ENCODE measurements at places on chromosomes 12 and 14.

GRCh38 chr14:102828151-102828550, 50.9 kb downstream of the TRAF3 start:
- no peak for DNase-seq

- DNase-seq = no peak
These were observed 11.6 kb upstream of the TESPA1 start for GRCh38 chr12:54996205-54996604.

- no peak for DNase-seq
These were observed 1.9 kb upstream of the CLEC2D start for GRCh38 chr12:9667403-9668160.

DNA sequence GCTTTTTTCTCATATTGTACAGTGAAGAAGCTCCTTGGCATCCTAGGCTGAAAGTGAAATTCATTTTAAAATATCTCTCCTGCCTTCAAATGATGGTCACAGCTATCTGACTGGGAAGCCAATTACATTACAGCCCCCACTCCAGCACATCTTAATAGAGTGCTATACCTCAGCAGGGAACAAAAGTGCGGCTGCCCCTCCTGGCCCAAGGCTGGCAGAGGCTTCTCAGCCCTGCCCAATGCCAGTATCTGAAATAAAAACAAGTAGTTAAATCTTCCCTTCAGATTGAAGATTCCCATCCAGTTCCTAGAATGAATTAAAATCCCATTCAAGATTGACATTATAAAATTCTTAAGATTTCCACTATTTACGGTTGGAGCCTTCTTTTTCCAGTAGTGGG, 54.9 kb upstream of the GNG2 start:
- DNase-seq = no peak

GRCh38 chr14:69716478-69717187, 50.3 kb upstream of the SRSF5 start:
- DNase-seq = no peak

DNA sequence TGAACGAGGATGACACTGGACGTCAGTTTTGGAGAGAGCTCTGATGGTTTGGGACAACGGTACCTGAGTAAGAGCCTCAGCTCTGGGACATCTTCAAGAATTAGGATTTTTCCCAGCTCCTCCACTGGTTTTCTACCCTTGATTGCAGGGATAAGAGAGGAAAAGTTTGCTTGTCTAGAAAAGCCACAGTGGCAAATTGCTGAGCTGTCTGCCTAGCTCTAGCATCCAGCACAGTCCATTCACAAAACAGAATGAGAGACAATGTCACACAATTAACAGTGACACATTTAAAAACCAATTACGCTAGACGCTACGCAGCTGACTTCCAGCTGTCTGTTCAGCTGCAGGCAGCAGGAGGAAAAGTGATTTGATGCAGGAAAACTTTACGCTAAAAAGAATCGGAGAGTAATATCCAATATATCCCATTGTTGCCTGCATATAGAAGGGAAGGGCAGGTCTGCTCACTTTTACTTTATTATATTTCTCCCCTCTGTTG, 168.1 kb upstream of the PRICKLE1 start:
- DNase-seq = no peak

DNA sequence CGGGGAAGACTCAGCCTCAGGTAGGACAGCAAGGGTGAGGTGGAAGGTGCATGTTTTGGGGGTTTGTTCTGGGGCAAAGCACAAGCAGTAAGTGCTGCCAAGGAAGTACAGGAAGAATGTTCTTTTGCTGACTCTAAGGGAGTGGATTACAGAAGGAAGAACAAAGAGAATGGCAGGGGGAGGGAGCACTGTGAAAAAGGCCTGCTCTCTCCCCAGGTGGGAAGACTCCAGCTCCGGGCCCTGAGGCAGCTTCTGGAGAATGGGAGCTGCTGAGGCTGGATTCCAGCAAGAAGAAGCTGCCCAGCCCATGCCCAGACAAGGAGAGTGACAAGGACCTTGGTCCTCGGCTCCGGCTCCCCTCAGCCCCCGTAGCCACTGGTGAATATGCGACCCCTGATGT, 7.0 kb upstream of the PFDN5 start:
- DNase-seq = no peak

- no peak for DNase-seq
These were observed 8.6 kb upstream of the ADSS1 start for GRCh38 chr14:104715416-104715815.

GRCh38 chr12:46234000-46234399, 34.8 kb downstream of the SLC38A1 start:
- no peak for DNase-seq

- no peak for DNase-seq
These were observed 114.0 kb upstream of the KRAS start for GRCh38 chr12:25364529-25365339.

GRCh38 chr14:81252278-81252677, 31.5 kb upstream of the GTF2A1 start:
- DNase-seq = no peak

DNA sequence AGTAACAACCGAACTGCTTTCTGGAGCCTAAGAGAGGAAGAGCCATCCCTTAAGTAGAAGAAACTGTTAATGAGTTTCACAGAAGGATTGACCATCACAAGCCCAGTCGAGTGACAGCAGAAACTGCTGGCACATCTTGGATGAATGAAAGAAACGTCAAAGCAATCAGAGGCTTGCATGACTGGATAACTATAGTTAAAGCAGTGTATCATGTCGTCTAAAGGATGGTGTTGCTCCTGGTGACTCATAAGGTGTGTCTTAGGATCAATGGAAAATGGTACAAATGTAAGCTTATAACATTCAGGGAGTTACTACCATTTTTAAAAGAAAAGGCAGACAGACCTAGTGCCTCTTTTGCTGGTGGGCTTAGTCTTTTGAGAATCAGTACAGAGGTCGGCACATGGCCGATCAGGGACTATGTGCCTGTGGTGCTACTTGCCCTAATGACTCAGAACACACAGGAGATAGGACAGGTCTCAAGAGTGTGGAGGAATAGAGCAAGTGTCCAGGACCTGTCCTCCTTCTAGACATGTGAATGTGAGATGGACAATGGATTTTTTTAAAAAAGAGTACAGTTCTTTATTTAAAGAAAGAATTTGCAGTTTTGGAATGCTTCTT, 55.7 kb downstream of the TMX1 start:
- no peak for DNase-seq

GRCh38 chr12:40788276-40788675, 96.0 kb downstream of the CNTN1 start:
- no peak for DNase-seq

- no peak for DNase-seq
These were observed 165.1 kb upstream of the AMIGO2 start for GRCh38 chr12:47244835-47245234.

- no peak for DNase-seq
These were observed 35.7 kb upstream of the MDM1 start for GRCh38 chr12:68367903-68368302.

- no peak for DNase-seq
These were observed 52.9 kb downstream of the APOBEC1 start for GRCh38 chr12:7612851-7613250.

DNA sequence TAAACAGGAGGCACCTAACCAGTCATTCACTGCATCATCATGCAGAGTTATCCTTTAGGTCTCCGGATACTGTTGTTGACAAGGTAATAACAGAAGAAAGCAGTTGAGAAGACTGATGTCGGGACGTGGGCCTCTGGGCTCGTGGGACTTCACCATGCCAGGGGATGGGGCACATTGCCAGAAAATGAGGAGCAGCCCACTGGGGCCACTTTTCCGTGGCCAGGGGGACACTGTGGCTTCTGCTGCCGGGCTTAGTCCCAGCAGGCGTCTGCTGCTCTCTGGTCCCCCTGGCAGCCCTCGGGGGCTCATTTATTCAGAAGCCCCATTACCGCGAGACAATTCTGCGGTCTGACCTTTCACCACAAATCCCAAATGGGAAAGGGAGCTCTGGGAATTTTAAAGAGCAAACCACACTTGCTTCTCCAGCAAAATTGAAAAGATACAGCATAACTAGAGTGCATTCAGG, 201.2 kb downstream of the DAD1 start:
- DNase-seq = no peak

GRCh38 chr12:89153341-89153740, 199.0 kb downstream of the DUSP6 start:
- DNase-seq = no peak

- no peak for DNase-seq
These were observed 55.0 kb upstream of the NELL2 start for GRCh38 chr12:44930972-44931600.

All from activated gamma-delta T cell (primary cell).